DND-41 (cell line): ENCODE measurements at places on chromosomes 2 and 18.
A peak's percentile ranks its signal among the peaks of the same experiment; 100 is the strongest.

DNA sequence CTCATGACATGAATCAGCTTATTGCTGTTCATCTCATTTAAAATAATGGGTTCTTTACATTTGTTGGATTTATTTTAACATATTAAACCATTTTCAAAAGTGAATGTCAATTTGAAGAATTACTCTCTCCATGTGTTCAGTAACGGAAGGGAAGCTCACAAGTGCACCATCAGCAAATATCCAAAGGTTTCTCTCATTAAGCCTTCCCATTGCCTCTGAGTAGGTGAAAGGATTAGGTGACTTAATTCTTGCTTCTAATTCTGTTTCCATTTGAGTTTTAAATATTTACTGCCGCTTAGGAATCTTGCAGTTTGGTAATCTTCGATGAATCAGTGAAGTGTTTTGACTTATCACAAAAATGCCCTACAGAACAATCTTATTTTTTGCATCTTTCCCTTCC lies 145.1 kb upstream of the NYAP2 start:
- DNase-seq: no peak

DNA sequence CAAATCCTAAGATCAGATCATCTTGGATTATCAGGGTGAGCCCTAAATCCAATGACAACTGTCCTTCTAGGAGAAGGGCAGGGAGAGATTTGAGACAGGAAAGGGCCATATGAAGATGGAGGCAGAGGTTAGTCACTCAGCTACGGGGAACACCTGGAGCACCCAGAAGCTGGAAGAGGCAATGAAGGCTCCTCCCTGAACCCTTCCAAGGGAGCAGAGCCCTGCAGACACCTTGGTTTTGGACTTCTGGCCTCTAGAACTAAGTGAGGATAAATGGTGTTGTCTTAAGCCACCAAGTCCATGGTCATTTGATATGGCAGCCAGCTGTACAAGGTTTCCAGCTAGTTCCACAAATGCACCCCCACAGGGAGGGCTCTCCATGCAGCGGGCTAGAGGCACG lies 6.9 kb upstream of the PTPN2 start:
- DNase-seq: no peak

DNA sequence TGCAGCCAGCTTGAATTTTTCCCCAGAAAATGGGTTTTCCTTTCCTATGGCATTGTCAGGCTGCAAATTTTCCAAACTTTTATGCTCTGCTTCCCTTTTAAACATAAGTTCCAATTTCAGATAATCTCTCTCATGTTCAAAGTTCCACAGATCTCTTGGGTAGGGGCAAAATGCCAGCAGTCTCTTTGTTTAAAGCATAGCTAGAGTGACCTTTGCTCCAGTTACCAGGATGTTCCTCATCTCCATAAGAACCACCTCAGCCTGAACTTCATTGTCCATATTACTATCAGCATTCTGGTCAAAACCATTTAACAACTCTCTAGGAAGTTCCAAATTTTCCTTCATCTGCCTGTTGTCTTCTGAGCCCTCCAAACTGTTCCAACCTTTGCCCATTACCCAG lies 68.3 kb downstream of the SGPP2 start:
- no peak for DNase-seq

- no peak for DNase-seq
Observed at GRCh38 chr2:113978524-113979190, 88.8 kb downstream of the ACTR3 start.

GRCh38 chr2:190365499-190366204 lies 22.3 kb downstream of the INPP1 start:
- DNase-seq: no peak

DNA sequence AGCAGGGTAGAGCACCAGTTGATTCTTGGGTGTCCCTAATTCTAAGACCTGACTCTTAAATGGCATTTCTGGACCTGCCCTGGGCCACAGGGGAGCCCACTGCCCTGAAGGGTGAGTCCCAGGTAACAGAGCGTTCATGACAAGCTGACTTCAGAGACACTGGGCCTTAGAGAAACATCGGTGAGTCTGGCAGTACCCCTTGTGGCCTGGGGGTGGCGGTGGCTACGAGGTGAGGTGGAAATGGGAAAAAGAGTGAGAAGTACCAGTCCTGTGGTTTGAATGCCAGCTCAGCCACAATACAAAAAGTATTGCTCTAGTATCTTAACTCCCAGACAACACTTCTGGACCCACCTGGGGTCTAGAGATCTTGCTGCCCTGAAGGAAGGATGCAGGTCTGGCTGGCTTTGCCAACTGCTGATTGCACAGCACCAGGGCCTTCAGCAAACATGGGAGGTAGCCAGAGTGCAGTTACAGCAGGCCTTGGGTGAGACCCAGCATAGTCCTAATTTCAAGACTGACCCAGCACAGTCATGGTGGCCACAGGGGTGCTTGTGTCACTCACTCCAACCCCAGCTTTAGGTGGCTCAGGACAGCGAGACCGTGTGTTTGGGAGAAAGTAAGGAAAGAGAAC lies 44.5 kb downstream of the USP34 start:
- DNase-seq: peak; percentile 47

- DNase-seq: no peak
Observed at GRCh38 chr2:69717861-69718273, 24.1 kb upstream of the ANXA4 start.

DNA sequence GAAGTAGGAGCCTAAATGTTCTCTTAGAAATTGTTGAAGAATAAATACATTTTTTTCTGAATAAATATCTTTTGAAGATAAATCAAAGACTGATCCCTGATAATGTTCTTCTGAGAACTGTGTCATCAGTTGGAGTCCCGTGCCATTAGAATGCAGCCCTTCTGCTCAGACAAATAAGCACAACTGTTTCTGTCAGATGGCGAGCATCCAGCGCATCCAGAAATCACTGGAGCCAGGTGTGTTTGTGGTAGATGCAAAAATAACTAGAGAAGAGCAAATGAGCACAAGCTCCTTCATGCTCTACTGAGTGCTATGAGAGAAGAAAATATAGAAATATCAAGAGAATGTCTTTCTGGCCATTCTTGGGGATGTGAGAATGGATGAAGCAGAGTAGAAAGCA lies 573.7 kb downstream of the THSD7B start:
- no peak for DNase-seq

GRCh38 chr2:227889336-227889735 lies 17.9 kb downstream of the DAW1 start:
- no peak for DNase-seq

DNA sequence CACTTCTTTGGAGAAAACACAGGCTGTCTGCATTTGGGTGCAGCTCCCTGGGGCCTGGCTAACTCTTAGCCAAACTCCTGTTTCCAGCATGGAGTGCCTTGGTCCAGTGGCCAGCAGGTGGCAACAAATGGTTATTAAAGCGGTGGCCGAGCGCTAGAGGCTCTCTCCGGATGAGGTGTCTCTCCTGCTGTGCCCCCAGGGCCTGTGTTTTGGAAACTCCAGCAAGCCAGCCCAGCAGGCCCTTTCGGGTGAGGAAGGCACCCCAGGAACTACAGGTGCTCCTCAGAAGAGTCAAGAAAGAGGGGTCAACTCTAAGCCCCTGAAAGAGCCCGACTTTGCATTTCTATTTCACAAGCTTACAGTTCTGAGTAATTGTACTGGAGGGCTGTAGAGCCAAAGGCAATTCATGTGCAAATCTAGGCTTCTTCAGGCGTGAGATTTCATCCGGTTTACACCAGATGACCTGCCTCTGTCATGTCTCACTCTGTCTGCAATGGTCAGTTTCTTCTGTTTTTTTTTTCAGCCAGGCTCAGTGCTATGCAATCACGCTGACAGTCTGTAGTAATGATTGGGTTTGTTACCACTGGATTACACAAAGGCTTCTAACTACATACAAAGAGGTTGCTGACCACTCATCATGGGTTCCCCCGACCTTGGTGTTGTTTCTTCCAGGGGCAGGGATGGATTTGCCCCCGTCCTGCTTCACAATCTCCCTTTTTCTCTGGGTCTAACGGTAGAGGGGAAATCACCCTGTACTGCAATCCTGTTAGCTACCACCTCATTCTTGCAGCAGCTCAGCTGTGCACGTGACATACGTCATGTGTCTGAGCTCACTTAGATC lies 7.6 kb upstream of the CHRNA1 start:
- DNase-seq: peak; percentile 21

GRCh38 chr2:52931660-52932059 lies 835.9 kb upstream of the CHAC2 start:
- no peak for DNase-seq

- no peak for DNase-seq
Observed at GRCh38 chr18:25873833-25874232, 216.6 kb downstream of the SS18 start.

DNA sequence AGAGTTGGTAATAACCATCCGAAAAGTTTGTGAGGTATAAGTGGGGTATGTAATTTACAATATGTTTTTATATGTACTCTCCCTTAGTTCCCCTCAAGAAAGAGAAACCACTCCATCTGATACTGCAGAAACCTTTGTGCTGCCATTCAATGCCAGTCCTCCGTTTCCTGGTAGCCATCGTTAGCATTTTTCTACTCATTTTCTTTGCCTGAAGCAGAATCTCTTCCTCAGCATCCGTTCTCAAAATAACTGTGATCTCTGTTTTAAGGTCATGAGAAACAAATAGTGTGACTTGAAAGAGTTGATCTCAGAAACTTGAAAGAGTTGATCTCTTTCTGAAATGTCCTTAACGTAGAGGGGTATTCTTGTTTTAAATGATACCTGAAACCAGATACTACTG lies 996 bp downstream of the PTCD3 start:
- DNase-seq: no peak

DNA sequence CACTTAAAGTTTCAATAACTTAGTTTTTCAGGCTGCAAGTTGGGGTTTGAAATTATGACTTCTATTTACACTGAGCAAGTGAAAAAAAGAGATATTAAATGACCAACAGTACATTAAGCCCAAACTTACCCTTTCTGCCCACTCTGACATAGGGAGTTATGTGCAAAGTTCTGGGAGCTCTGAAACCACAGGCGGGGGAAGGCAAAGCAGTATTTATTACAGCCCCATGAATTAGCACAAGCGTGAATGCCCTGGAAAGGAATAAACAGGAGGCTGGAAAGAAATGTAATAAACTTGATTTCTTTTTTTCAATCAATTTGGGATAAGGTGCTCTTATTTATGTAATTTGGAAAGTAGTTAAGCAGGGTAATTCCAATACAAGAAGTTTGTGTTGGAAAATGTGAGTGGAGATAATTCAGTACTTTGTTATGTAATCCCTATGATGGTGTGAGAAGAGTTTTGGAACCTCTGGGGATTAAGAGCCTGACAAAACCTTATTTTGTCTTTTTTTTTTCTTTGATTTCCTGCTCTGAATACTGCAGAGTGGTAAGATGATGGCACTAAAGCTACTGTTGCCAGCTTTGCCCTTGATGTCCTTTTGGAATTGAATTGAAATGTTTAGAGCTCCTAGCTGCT lies 351.5 kb downstream of the ARHGAP15 start:
- no peak for DNase-seq

DNA sequence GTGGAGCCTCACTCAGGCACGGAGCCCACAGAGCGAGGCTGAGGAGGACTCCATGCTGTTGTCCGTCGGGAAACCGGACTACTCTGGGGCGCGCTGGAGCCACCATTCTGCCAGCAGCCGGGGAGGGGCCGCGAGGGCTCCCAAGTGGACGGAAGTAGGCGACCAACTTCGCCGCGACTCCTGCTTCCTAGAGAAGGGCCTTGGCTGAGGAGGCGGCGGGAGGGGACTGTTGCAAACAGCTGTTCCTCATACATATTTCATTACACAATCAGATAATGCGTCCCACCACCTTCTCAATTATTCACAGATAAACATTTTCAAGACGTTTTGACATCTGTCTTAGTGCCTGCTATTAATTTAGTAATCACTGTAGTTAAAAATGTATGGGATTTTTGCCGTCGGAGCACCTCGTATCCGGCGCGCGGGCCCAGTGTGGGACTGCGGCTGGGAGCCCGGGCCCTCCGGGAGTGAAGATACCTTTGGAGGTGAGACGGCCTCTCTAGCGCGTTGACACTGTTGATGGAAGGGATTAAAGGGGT lies 11.7 kb upstream of the SIX3 start:
- DNase-seq: no peak

GRCh38 chr2:152444448-152444847 lies 109.5 kb downstream of the FMNL2 start:
- no peak for DNase-seq

DNA sequence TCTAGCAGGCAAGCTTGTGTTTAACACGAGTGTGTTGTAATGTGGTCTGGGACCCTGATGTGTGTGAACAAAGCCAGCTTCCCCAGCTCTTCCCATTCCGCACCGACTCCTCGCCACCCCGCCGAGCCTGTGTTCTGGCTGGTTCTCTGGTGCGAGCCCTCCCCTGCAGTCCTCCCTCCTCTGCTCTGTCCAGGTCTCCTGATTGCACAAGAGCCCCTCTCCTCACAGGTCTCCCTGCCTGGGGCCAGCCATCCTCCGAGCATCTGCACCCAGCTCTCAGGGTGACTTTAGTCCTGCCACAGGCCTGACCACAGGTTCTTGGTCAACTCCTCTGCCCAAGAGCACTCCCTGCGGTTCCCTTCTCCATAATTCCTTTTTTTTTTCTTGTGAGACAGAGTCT lies 13.2 kb downstream of the SLC66A3 start:
- DNase-seq: no peak

DNA sequence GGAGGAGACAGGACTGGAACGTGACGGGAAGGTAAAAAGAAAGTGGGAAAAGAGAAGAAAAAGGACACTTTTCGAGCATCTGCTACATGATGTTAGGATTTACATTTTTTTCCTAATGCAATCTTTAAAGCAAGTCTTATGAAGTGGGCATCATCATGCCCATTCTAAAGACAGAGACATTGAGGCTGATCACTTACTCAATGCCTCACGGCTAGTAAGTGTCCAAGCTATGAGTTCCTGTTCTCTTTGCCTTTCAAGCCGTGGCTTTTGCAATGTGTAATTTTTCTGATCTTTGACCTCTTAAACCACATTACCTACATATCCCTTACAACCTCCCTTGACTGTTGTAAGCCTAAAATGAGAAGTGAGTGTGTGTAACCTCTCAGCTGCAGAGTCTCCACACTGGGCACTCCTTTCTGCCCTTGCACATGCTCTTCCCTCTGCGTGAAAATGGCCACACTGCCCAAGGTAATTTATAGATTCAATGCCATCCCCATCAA lies 649.2 kb downstream of the RNF144A start:
- DNase-seq: no peak

GRCh38 chr18:54805571-54806334 lies 22.5 kb upstream of the RAB27B start:
- peak; percentile 6 for DNase-seq

DNA sequence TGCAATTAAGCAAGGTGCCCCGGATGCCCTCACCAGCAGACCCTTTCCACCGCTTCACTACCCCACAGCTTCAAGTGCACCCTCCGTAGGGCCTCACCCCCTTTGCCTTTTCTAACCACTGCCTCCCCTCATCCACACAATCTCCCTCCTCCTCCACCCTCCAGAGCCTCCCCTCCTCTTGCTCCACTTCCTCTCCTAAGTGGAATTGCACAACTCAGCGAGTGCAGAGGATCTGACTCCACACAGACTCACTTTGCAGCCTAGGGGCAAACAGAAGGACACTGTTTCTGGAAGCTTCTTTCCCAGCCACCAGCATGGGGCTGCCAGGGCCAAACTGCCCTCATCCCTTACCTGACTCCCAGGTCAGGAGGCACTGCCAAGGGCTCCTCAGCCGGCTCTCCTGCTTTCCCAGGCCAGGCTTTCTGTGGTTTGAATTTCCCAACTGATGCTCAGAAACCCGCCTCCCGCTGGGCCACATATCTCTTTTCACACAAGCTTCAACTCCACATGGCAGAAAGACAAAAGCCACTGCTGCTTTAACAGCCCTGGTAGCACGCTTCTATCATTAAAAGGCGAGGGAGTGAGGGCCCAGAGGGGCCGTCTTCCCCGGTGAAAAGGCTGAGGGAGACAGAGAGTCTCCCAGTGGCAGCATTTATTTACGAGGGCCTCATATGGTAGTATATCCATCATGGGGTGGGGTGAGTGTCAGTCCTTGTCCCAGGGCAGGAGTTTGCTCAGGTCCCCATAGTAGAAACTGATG lies 74.7 kb upstream of the MGAT4A start:
- DNase-seq: no peak

GRCh38 chr2:173940208-173941020 lies 24.8 kb downstream of the SP3 start:
- DNase-seq: no peak
